ENCODE measurements at places on chromosomes 4 and X.

- DNase-seq, result peak; percentile 50
These were observed 836 bp downstream of the CLOCK start for GRCh38 chr4:55545641-55546505.

DNA sequence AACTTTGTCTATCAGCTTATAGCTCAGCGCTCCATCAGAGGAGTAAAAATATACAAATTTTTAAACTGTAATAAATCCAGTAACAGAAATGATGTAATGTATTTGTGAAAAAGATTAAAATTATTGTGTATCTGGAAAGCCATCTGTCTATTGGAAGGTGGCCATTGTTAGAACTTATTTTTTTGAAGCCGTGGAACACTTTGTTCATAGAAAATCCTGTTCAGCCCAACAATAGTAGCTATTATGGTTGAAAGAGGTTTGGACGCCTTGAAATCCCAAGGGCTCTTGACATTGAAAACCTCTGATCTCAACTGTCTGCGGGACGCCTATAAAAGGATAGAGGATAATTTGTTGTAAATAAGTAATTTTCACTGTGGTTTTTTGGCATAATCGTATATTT is 98.3 kb downstream of the RAPGEF2 start:
- DNase-seq, result no peak

GRCh38 chr4:71992571-71993312 is 39.1 kb upstream of the NPFFR2 start:
- no peak for DNase-seq

DNA sequence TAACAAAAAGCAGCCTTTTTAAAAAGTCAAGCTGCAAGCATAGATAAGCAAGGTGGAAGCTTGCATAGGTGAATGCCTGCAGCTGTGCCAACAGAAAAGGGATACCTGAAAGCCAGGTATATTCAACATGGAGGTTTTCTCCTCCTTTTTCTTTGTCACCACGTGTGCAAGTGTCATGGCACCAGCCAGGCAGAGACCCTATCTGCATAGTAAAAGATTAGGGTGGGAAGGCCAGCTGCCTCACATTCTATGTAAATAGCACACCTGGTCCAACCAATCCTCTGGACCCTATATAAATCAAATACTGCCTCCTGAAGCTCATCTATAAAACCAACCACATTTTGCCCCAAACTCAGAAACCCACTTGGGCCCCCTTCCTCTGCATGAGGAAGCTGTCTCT is 28.0 kb upstream of the PLK4 start:
- DNase-seq, result no peak

DNA sequence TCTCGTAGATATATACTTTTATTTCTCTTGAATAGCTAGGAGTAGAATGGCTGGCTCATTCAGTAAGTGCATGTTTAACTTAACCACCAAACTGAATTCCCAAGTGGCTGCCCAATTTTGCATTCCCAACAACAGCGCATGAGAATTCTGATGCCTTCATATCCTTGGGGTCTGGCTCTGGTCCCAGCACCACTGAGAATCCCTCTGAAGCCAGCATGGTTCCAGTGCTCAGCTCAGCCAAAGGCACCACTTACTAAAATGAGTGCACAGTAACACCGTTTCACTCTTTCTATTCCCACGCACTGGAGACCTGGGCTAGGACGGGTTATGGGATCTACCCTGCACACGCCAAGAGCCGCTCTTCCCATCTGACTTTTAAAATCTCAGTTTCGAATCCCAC is 60.4 kb downstream of the CASP3 start:
- DNase-seq, result no peak

Data from NCI-H1105 (cell line).